ENCODE measurements at places on chromosomes 5 and 9.
A peak's percentile ranks its signal among the peaks of the same experiment; 100 is the strongest.

DNA sequence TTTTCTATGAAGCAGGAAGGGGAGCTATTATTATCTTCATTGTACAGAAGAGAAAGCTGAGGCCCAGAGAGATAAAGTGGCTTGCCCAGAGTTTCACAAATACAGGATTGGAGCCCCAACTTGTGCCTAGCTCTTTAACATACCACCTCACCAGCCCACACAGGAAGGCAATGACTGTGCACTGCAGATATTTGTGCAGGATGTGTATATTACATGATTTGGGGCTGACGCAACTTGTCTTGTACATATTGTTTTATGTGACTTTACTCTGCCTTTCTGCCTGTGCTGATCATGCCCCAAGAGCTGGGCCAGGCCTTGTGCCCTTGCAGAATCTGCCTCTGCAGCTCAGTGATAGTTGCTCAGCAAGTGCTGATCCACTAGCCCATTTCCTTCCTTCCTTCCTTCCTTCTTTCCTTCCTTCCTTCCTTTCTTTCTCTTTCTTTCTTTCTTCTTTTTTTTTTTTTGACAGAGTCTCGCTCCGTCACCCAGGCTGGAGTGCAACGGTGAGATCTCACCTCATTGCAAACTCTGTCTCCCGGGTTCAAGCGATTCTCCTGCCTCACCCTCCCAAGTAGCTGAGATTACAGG is 106.6 kb upstream of the TBCA start:
- no peak for DNase-seq

DNA sequence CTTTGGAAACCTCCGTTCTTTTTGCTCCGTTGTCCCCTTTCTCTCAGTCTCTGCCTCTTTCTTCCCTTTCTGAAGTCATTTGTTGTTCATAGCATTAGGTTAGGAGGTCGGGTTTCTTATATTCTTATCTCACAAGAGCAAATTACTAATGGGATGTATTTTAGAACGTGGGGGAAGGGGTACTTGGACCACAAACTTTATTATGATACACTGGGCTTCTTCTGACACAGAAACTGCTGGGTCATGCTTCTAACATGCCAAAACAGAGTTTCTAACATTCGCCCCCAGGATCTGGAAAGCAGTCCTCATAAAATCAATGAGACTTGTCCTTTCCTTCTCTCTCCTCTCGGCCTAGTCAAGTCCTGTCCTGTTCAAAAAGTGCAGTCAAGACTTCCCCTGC is 334.4 kb downstream of the GADD45G start:
- no peak for DNase-seq

DNA sequence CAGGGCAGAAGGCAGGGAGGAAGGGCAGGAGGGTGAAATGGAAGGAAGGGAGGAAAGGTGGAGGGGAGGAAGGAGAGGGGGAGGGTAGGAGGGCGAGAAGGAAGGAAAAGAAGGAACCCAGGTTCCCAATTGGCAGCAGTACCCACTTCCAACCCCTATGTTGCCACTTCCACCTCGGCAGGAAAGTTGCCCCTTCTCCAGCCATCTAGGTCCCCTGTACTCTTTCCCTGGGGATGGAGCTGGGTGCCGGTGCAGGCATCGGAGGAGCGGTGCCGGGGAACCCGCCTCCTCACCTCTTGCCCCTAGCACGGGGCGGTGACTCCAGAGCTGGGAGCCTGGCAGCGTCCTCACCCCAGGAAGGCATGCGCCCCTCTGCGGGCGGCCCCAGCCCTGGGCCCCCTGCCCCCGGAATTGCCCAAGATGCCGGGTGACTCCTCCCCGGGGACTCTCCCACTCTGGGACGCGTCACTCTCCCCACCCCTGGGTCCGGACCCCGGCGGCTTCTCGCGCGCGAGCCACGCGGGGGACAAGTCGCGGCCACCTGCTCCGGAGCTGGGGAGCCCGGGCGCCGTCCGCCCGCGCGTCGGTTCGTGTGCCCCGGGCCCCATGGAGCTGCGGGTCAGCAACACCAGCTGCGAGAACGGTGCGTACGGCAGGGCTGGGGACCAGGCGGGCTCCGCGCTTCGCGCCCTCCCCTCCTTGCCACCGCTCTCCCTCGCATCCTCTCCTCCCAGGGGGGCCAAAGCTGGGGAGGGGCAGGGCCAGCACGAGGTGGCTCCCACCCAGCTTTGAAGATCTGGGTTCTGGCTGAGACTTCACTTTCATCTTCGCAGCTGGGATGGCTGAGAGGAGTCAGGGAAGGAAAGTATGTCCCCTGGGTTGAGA is at the start of gene NIPAL4:
Gene NIPAL4, plus strand, starts transcription at position 499 of the 885 bp plus-strand sequence. Its CDS starts 108 bp downstream, at position 607.
- no peak for DNase-seq

DNA sequence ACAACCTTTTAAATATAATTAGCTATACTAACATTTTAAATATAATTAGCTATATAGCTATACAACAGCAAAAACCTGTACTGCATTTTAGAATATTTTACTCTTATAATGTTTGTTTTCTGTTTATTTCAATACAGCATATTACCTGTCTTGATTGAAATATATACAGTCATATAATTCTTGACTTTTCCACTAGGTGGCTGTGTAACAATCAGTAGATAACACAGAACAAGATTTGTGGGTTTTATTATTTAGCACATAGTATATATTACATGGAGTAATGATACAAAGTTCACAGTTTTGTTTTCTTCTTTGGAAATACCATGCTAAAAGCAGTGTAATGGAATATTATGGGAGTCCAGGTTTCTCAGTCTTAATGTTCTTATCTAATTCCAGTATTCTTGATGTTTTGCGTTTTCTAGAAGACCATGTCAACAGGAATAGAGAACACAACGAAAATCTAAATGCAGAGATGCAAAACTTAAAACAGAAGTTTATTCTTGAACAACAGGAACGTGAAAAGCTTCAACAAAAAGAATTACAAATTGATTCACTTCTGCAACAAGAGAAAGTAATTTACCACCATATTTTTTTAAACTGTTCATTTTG is 13.3 kb downstream of the HMMR start:
- no peak for DNase-seq

DNA sequence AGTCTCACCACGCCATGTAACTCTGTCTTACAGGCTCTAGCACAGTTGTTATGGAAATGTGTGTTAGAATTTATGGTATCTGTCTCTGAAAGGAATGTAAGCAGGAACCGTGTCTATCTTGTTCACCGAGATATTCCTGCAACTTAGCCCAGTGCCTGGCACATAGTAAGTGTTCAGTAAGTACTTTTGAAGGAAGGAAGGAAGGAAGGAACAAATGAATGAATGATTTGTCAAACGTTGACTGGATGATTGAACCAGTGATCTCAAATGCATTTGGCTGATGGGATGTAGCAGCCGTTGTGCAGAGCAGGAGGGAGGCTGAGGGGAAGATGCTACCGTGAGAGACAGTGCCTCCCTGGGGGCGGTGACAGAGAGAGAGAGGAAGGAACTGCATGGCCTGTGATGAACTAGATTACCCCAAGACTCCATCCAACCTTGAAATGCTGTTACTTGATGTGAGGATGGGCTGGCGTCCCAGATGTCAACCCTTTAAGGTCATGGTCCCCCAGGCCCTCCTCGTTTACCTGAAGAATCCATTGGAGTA is 47.5 kb upstream of the PPARGC1B start:
- no peak for DNase-seq

GRCh38 chr9:4666042-4666699 is at the start of gene SPATA6L:
Gene SPATA6L, minus strand, starts transcription at chr9:4666480. Its CDS starts 230 bp downstream, at chr9:4666250.
- DNase-seq: peak; percentile 6

- no peak for DNase-seq
Measured at GRCh38 chr5:110545716-110546115, 180.8 kb downstream of the TMEM232 start.

GRCh38 chr9:129624168-129624759 is 1.7 kb upstream of the NTMT1 start:
- peak; percentile 60 for DNase-seq

DNA sequence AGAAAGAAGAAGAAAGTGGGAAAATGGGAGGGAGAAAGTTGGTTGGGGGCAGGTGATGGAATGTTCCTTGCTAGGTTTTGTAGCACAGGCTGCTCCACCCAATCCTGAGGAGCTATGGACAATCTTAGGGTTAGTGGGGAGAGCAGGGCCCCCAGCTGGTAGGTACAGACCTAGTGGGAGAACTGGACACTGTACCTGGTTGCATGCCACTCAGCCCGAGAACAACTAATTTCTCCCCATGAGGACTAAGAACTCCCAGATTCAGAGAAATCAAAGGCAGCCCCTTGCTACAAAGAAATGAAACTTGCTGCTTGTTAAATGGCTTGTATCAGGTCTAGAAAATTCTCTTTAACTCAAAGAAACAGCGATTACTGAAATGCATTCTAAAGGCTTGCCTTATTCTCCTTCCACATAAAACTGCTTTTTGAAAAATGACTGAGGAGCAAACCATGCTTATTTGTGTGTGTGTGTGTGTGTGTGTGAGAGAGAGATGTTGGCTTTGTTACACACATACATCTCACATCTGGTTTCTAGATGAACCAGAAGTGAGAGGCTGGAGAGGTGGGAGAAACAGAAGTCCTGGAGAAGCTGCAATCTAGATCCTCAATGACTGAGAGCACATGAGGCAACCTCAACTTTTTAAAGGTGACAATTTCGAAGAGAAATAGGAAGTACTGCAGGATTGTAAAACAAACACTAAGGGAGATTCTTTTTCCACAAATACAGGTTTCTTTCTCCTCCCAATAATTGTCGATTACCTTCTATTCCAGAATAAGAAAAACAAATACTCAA is 28.9 kb downstream of the FYB1 start:
- peak; percentile 41 for DNase-seq

- DNase-seq: no peak
Measured at GRCh38 chr9:4923141-4923540, 61.9 kb upstream of the JAK2 start.

DNA sequence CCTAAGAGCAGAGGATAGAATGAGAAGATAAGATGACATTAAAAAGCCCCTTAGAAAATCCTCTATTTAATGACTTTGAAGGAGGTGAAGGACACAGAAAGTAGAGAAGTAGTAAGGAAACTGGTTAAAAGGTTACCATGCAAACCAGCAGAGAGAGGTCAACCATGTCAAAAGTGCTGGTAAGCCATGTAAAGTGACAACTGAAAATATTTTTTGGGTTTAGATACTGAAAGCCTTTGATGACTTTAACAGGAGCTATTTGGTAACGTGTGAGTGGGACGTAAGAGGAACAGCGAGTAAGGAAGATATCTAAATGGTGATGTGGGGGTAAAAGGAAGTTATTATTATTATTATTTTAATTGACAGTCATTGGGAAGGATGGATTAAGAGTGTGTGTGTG is 56.9 kb downstream of the MACIR start:
- no peak for DNase-seq

DNA sequence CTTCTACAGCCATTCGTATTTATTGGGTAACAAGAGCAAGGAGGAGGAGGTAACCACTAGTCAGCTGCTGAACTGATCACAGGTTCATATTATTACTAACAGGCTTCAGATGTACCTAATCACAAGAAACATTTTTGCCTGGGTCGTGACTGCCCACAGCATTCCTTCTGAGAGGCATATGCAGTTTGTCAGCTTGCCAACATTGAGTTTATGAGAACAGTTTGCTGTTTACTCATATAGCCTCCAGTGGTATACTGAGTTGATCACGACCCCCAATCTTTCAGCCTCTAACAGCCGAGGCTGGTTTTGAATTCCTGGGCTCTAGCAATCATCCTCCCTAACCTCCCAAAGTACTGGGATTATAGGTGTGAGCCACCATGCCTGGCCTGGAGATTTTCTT is 693.6 kb downstream of the TLE1 start:
- no peak for DNase-seq

- DNase-seq: no peak
Measured at GRCh38 chr9:74556685-74557084, 59.5 kb downstream of the RORB start.

- DNase-seq: no peak
Measured at GRCh38 chr9:13758936-13759335, 479.4 kb upstream of the MPDZ start.

GRCh38 chr9:4147476-4148230 is 152.2 kb downstream of the GLIS3 start:
- DNase-seq: no peak

DNA sequence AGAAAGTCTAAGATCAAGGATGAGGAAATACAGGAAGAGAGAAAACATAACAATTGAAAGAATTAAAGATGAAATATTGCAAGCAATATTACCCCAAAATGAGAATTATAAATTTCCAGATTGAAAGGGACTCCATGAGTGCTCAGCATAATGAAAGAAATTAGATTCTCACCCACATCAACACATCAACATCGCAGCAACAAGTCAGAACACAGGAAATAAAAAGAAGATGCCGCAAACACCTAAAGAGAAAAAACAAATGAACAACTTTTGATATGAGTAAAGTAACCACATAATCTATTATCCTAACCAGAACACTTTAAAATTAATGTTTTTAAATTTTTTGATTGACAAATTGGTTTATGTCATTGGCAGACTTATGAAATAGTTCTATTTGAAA is 318.3 kb upstream of the PTGER4 start:
- DNase-seq: no peak

DNA sequence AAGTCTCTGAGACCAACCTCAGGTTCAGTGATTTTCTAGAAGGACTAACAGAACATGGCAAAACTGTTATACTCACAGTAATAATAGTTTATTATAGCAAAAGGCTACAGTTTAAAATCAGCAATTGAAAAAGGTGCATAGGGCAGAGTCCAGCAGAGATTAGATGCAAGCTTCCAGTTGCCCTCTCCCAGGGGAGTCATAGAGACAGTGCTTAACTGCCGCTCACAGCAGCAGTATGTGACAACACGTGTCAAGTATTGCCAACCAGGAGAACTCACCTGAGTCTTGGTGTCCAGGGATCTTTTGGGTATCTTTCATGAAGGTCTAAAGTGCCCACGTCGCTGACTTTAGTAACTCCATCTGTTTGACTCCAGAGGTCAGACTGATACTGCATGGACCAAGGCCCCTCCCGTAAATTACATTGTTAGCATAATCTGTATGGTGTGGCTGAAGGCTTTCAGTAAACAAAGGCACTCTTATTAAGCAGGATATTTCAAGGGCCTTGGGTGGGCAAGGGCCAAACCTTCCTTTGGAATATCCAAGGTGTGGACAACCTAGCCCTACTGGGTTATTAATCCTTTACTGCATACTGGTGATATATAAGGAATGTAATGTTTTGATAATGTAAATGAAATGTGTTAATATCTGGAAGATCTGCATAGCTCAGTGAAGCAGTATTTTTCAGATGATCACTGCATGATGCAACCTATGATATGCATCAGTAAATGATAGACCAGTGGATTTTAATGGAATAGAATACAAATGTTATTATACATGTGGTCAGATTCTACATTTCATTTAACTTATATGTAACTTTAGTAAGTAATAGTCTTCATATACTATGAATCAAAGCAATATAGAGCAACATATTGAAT is 44.0 kb downstream of the RASA1 start:
- DNase-seq: no peak

- DNase-seq: no peak
Measured at GRCh38 chr9:117403403-117403811, 11.4 kb downstream of the ASTN2 start.

- no peak for DNase-seq
Measured at GRCh38 chr5:52269401-52269800, 518.3 kb upstream of the ITGA1 start.
